ENCODE measurements at places on chromosomes 16 and 17.

- no peak for DNase-seq
These were observed 213.9 kb downstream of the TMEM114 start for GRCh38 chr16:8376430-8376829.

DNA sequence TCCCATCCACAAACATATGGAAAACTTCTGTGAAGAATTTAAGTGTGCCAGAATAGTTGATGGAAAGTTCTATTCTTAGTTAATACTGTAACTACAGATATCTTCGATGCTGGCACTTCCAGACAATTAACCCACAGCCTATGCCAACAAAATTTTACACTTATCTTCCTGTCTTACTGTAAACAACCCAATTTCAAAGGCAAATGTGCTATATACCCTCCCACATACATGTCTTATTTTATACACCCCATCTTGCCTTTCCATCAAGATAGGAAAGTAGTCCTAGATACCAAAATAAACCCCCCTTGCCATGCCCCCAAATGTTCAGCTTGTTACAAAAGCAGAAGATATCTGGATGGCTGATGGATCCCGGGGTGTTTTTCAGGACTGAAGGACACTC lies 306.3 kb downstream of the SLC39A11 start:
- no peak for DNase-seq

DNA sequence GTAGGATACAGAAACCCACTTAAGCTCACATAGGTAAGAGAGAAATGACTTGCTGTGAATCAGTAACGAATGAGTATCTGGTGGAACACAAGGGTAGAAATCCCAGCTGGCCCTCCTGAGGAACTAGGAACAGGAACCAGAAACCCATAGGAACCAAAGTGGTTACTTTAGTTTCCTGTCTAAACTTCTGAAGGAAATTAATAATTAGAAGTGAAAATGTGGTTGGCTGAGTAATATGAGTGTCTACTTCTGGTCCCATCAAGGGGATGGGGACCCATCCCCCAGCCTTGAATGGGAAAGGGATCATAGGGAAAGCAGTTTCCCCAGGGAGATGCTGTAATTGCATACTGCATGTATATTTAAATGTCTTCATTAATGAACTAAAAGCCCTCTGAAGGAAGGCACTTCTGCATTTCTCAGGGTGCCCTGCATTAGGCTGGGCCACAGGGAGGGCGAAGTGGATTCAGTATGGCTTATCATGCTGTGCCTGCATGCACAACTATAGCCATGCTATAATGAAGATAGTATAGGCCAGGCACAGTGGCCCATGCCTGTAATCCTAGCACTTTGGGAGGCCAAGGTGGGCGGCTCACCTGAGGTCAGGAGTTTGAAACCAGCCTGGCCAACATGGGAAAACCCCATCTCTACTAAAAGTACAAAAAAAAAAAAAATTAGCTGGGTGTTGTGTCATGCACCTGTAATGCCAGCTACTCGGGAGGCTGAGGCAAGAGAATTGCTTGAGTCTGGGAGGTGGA lies 45.6 kb downstream of the CYB5B start:
- no peak for DNase-seq

DNA sequence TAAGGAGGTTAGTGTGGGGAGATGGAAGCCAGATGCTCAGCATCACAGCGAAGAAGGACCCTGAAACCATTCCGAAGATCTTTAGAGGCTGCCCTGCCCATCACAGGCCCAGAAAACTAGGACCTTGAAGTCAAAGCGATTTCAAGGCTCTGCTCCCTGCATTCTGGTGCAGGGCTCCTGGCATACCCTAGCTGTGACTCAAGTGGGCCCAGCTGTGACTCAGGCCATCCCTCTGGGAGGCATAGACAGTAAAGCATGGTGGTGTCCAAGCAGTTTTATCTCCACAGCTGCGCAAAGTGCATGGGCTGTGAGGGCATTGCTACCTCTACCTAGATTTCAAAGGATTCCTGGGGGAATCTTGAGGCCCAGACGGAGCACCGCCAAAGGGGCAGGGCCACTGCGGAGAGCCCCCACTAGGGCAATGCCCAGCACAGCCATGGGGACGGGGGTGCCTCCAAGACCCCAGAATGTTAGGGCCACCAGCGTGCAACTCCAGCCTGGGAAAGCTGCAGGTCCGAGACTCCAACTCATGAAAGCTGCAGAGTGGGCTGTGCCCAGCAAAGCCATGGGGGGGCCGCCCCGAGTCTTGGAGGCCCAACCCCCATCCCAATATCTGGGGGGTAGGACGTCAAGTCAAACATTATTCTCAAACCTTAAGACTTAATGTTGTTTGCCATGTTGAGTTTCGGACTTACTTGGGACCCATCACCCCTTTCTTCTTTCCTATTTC lies 11.7 kb upstream of the ZNF594 start:
- DNase-seq: no peak

DNA sequence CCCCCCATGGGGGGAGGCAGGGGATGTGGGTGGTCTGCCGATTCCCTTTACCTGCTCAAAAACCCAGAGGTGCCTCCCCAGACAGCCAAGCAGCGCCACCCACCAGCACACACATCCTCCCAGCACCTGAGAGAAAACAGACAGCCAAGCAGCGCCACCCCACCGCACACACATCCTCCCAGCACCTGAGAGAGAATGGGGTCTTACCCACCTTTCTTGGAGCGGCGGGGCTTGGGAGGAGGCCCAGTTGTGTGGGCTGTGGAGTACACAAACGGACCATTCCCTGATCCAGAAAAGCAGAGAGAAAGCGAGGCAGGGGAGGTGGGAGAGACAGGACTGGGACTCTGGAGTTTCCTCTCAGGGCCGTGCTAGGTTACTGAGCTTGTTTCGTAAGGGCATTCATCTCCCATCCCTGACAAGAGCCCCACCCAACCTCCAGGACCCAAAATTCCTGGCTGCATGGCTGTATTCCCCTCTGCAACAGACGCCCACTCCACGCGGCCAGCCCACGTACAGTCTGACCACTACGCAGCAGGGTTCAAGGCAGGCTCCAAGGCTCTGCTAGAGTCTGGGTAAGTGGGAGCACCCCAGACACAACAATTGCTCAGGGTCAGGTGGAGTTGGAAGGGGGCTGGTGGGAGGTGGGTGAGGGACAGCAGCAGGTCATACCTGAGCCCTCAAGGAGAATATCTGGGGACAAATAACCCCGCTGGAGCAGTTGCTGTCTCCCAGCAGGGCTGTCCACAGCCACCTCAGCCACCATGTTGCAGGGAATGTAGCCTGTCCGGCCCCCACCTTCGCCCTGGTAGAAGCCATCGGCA lies 22.3 kb downstream of the TSPOAP1 start:
- no peak for DNase-seq

- no peak for DNase-seq
These were observed at the start of gene SLFN11 for GRCh38 chr17:35373534-35373983. Gene SLFN11, minus strand, starts transcription at chr17:35373621. Its CDS starts 9,814 bp downstream, at chr17:35363807.

GRCh38 chr16:73847090-73847489 lies 449.5 kb upstream of the PSMD7 start:
- no peak for DNase-seq

DNA sequence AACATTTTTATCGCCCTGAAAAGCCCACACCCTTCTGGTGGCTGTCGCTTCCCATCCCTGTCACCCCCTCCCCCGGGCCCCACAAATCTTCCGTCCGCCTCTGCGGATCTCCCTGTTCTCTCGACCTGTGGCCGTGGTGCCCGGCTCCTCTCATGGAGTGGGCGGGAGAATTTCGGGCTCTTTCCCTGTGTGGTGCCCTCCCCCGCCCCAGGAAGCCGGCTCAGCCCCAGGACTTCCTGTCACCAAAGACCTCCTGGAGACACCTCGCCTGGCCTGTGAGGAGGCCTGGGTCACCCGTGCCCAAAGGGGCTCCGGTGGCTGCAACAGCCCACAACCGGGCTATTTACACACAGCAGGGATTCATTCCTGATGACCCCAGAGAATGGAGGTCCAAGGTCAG lies 26.1 kb upstream of the UBE2I start:
- DNase-seq: no peak

GRCh38 chr17:61487989-61488595 lies 35.9 kb downstream of the TBX4 start:
- peak; percentile 54 for DNase-seq
